ENCODE measurements at places on chromosomes 7 and 10.

DNA sequence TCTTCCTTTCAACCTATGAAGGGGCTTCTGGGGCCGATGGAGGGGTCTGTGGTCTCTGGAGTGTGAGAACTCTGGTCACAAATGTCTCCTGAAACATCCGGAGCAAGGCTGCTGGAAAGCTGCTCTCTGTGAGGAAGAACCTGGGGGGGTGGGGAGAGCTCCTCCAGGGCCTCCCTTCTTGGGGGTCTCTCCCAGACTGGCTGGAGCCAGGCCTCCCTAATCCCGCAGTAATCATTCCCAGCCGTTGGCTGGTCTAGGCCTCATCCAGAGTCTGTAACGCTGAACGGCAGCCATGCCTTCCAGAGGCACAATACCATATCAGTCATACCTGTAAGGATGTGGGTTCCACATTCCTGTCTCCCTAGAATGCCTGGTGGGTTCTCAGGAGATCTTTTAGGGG, 4.4 kb upstream of the LZTS2 start:
- no peak for DNase-seq

GRCh38 chr10:28949005-28950004, 272.0 kb downstream of the BAMBI start:
- no peak for DNase-seq

- peak; percentile 41 for DNase-seq
Observed at GRCh38 chr7:75951506-75951905, 36.6 kb downstream of the POR start.

- no peak for DNase-seq
Observed at GRCh38 chr7:23680414-23681405, 711 bp downstream of the FAM221A start.

DNA sequence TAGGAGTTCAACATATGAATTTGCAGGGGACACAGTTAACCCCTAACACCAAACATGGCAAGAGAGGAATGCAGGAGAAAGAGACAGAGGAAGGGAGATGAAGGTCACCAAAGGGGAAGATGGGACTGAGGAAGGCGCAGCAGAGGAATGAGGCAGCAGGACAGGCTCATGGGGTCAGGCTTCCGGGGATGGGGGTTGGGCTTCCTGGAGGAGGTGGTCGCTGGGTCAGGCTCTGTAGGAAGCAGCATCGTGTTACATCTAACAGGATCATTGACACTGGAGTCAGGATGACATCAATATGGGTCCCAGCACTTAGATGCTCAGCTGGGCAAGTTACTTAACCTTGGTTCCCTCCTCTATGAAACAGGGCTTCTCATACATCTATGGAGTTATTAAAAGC, 113.2 kb downstream of the NPTX2 start:
- no peak for DNase-seq

DNA sequence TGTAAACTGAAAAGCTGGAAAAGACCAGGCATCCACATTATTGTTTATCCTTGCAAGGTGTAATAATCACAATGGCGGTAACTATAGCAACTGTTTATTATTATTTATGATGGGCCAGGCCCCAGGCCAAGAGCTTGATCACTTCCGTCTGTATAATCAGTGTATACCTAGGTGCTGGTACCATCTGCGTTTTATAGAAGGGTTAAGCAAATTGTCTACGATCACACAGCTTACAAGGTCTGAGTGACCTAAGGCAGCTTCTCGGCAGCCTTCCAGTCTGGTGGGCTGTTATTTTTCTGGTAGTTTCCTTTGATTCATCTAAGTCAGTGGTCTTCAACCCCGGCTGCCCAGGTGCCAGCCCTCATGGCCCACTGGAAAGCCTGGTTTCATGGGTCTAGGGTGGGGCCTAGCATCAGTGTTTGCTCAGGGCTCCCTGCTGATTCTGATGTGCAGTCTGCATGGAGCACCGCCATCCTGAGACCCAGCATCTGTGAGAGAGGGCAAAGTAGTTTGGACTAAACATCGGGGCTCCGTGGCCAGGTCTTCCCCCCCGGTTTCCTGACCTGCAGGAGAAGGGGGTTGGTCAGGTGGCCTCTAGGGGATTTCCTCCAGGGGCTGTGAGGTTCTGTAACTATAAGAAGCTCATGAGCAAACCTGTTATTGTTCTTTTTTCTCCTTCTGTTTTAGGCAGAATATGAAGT, 146.4 kb downstream of the RGS10 start:
- DNase-seq = no peak

- no peak for DNase-seq
Observed at GRCh38 chr7:77383333-77383740, 32.8 kb downstream of the GSAP start.

GRCh38 chr10:44935966-44936295, 23.7 kb upstream of the RASSF4 start:
- no peak for DNase-seq

DNA sequence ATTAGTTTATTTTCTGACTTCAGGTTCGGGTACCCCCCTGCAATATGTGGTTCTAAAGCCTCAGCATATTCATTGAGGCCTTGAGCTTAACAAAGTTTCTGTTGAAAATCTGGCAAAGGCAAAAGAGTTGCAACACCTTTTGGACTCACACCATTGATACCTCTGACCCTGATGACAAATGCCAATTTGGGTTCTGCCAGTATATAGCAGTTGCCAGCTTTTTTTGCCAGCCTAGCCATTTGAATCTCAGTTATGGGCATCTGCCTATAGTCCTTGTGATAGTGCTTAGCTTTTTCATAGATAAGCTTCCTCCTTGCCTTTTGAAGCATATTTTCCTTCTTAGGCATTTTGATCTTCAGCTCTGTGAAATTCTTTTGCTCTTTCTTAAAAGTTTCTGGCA, 31.9 kb downstream of the LIPJ start:
- DNase-seq = no peak

Measured in HuH-7 (cell line).